ENCODE measurements at places on chromosomes 12 and 14.

DNA sequence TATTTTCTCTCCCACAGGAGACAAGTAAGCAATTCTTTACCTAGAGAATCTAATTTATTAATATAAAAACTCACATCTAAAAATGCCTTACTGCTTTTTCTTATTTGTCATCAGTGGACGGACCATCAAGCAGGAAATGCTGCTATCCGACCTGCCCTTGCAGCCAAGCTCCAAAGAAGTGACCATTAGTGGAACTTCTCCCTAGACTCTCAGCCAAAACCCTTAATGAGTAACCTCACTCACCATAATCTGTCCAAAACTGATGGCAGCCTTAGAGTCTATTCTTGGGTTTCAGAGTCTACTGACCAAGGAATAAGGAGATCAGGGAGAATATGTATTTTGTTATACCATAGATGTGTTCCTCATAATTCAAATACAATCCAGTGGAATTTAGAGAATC lies 60.9 kb upstream of the CFL2 start:
- DNase-seq: no peak

DNA sequence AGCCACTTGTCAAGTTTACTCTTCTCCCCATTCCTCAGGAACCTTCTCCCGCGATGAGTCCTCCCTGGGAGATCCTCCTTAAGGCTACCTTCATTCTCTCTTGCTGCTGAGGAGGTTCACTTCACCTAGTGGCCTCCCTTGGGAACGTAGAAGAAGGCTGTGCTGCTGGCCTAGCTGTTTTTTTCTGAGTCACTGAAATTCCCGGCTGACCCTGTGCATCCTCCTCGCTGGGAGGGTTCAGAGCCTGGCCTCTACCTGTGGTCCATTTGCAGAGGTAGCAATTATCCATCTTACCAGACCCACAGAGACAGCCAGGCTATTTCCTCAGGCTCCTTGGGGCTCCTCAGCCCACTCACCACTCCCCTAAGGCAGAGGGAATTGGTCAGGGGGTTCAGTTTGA lies 4.6 kb downstream of the KRT82 start:
- no peak for DNase-seq

GRCh38 chr14:90201344-90201743 lies 55.0 kb upstream of the PSMC1 start:
- DNase-seq: no peak

- no peak for DNase-seq
These were observed 687 bp downstream of the RAB35 start for GRCh38 chr12:120115692-120116440.

DNA sequence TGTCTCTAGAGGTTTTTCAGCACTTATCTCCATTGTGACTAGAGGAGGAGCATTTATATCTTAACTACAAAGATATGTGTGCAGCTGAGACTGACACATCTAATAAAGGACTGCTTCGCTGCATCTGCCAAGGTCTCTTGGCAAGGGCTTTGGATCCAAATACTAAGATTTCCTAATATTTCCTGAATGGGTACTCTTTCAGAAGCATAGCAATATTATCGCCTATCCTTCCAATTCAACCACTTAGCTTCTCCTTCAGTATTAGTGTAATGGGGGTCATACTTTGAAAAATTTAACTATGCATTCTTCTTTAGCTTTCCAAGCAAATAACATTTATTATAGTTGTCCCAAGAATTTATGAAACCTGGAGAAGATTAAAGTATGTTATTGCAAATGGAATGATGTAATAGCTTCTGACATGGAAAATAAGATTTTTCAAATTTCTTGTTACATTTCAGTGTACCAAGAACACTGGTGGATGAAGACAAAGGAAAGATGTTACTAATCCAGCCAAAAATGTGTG lies 243.0 kb upstream of the PDE3A start:
- DNase-seq: no peak

Measured in head of caudate nucleus (tissue), 42 donors.